ENCODE measurements at places on chromosomes 2 and 18.

- peak; percentile 38 for DNase-seq
Observed at GRCh38 chr2:143928613-143929012, 591.3 kb downstream of the ZEB2 start.

DNA sequence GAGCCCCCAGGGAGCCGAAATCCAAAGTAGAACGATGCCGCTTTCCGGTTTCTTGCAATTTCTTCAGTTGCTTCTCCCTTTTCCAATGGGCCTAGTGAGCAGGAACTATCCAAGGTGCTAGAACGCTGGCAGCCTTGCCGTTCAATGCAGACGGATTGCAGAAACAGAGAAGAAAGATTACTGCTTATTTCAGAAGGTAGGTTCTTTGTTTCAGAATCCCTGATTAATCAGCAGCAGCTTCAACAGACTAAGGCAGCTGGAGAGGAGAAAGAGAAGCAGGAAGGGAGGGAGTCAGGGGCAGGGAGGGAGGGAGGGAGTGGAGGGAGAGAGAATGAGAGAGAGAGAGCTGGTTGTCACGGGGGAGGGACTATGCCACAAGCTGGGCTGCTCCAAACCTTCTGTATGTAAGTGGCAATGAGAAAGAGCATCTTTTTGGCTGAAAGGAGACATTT is 576 bp downstream of the NYAP2 start:
- peak; percentile 35 for DNase-seq

- no peak for DNase-seq
Observed at GRCh38 chr2:73704285-73704684, 32.9 kb downstream of the TPRKB start.

GRCh38 chr2:238659231-238659630 is 188.7 kb upstream of the TWIST2 start:
- no peak for DNase-seq

- DNase-seq = no peak
Observed at GRCh38 chr18:45044787-45045186, 364.1 kb downstream of the SETBP1 start.

DNA sequence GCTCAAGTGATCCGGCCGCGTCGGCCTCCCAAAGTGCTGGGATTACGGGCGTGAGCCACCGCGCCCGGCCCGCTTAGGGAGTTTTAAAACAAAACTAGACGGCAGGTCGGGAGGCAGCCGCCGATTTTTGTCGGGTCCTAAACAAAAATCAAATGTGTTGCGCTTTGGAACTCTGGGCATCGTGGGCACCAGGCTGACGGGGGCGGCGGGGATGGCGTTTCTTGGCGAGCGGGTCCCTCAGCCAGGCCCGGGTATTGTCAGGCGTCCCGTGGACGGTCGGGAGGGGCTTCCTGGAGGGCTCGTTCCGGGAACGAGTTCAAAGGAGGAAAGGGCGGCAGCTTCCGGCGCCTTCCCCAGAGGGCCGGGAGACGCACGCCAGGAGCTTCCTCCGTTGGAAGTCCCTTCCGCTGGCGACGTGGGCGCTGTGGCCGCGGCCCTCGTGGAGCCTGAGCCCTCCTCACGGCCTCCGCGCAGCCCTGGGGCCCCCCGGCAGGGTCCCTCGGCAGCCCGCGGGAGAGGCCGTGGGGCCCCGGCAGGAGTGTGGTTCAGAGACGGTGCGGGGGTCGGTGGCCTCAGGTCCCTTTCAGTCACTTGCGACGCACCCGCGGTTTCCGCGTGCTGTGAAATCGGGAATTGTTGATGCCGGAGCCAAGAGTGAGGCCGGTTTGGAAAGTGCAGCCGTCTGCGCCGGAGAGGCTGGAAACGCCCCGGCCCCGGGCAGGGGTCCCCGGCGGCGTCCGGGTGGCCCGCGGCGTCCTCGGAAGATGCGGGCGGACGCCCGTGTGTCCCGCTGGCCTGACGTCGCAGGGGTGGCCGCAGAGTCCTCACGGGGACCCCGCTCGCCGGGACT is 59.3 kb downstream of the EMILIN2 start:
- no peak for DNase-seq

- DNase-seq = no peak
Observed at GRCh38 chr2:237456200-237456843, 30.7 kb upstream of the MLPH start.

GRCh38 chr2:209619782-209620181 is 151.8 kb upstream of the UNC80 start:
- DNase-seq = no peak

GRCh38 chr2:237196866-237197618 is 111.4 kb downstream of the COPS8 start:
- no peak for DNase-seq

DNA sequence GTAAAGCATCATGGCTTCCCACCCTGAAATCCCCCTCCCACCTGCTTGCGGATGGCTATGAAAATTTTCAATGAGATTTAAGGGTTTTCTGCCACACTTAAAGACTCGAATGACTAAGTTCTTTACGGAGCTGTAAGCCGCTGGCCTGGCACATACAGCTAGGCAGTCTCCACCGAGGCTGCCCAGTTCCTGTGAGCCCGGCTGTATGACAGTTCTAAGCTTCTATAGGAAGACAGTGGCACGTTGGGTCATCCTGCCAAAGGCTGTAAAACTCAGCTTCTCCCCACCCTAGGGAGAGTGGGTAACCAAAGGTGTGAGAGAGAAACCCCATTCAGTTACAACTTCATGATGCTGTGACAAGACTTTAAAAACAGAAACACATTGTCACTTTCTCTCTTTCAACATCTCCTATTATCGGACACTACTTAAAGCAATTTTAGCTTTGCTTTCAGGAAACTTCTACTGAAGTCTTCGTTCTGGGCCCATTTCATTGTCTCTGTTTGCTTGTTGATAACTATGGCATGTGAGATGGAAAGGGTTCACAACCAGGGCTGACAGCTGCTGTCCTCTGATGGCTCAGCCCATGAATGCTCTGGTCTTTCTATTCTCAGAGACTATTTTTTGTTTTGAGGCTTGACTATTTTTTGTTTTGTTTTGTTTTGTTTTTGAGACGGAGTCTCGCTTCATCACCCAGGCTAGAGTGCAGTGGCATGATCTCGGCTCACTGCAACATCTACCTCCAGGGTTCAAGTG is 7.1 kb downstream of the CASP8 start:
- DNase-seq = no peak

GRCh38 chr2:239935789-239936758 is 89.1 kb downstream of the NDUFA10 start:
- no peak for DNase-seq

- DNase-seq = no peak
Observed at GRCh38 chr2:241730671-241731293, 3.6 kb upstream of the D2HGDH start.

DNA sequence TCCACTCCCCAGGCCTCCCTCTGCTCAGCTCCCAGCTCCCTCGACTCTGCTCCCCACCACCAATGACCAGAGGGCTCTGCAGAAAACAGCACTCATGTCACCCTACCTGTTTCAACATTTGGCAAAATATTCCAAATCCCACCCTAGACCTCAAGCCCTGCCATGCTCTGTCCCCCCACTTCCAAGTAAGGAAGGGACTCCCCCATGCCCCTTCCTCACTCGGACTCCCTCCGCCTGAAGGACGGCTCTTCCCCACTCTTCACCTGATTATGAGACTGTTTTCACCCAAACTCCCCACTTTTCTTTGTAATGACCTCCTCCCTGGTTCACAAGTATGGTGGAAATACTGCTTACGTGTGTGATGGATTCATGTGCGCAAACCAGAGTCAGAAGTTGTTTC is 208.4 kb downstream of the MGAT5 start:
- no peak for DNase-seq

GRCh38 chr18:54828986-54829385 is 709 bp downstream of the RAB27B start:
- DNase-seq = no peak

DNA sequence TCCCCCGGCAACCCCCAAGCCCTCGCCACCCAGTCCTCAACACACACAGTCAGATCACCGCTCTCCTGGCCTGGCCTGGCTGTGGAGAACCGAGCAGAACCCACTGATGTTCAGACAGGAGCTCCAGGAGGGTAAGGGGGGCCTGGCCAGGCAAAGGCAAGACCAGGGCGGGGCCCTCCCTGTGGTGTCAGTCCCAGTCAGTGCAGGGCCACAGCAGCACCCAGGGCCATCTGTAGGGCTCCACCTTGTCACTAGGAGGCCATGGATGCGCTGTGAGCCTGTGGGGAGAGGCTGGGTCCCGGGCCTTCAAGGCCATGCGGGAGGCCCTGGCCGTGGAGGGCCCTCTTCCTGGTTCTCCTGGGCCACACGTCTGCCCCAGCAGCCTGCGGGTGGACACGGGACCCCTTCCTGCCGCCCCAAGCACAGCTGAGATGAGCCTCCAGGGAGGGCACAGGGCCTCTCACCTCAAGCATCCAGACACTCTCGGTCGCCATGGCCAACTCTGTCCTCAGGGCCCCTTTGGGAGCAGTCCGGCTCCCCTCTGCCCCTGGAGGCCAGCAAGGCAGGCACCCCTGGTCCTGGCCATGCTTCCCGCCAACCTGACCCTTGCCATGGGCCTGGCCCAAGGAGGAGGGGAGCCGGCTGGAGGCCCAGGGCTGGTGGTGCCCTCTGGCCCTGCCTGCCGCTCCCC is 2.0 kb downstream of the ANO7 start:
- no peak for DNase-seq

DNA sequence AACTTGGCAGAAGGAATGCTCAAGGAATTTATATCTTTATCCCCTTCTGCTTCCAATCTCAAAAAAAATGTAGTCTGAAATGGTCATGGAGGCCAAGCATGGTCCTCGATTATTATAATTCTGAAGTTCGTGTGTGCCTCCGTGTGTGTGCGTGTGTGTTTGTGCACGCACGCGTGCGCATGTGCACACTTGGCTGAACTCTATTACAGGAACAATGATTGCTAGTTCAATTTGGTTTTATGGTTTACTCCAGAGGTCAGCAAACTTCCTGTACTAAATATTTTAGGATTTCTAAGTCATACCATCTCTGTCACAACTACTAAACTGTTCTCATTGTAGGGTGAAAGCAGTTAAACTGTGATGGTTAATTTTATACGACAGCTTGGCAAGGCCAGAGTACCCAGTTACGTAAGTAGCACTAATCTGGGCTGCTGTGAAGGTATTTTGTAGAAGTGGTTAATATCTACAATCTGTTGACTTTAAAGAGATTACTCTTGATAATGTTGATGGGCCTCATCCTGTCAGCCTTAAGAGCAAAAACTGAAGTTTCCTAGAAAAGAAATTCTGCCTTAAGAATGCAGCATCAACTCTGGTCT is 5.8 kb upstream of the MARCHF7 start:
- no peak for DNase-seq

DNA sequence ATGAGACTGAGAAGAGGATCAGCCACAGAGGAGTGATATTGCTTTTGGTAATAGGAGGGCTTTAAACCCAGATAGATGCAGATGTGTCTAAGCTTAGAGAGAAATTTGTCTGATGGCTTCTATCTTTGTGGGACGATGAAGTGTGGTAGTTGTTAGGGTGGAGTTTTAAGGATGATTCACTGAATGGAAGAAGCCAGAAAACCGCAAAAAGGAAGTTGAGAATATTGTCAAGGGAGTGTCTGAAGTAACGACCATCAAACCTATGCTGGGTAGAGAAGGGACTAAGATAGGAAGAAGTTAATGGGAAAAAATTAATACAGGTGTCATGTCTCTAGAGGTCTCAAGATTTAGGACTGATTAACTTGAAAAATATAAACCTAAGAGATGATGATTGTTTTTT is 195.6 kb upstream of the MC4R start:
- DNase-seq = no peak

GRCh38 chr18:45568017-45568416 is 47.3 kb upstream of the SLC14A2 start:
- DNase-seq = no peak

DNA sequence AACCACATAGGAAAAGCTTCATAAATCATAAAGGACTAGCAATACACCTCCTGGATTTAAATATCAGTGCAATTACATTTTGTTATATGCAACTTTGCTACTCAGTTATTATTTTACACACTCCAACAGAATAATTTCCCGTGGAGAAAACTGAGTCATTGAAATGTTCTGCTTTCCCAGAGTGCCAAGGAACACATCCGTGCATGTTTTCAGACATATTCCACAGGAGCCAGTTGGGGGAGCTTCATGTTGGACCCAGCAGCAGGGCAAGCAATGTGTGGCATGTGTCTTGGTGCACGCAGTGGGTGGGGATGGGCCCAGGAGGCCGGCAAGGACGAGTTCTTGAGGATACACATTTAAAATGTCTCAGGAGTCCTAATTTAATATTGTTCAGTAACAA is 14.4 kb upstream of the SMIM21 start:
- no peak for DNase-seq

- no peak for DNase-seq
Observed at GRCh38 chr2:241007880-241008710, 9.7 kb downstream of the SNED1 start.

GRCh38 chr2:72150861-72151356 is 3.2 kb upstream of the CYP26B1 start:
- DNase-seq = no peak

DNA sequence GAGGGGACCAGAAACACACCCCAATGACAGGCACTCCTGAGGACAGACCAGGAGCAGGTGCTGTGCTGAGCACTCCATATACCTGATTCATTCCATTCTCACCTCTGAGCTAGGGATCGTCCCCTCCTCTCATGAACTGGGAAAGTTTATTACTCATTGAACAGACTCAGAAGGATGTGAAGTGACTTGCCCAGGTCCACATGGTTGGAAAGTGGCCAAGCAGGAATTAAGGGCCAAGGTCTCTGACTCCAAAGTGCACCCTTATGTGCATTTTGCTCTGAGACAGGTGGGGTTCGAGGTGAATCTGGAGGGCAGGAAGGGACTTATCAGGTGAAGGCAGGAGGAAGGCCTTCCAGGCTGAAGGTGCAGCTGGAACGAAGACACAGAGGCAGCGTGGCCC is 25.1 kb upstream of the PLB1 start:
- DNase-seq = no peak

GRCh38 chr18:63799189-63799588 is 24.0 kb downstream of the SERPINB7 start:
- DNase-seq = no peak

DNA sequence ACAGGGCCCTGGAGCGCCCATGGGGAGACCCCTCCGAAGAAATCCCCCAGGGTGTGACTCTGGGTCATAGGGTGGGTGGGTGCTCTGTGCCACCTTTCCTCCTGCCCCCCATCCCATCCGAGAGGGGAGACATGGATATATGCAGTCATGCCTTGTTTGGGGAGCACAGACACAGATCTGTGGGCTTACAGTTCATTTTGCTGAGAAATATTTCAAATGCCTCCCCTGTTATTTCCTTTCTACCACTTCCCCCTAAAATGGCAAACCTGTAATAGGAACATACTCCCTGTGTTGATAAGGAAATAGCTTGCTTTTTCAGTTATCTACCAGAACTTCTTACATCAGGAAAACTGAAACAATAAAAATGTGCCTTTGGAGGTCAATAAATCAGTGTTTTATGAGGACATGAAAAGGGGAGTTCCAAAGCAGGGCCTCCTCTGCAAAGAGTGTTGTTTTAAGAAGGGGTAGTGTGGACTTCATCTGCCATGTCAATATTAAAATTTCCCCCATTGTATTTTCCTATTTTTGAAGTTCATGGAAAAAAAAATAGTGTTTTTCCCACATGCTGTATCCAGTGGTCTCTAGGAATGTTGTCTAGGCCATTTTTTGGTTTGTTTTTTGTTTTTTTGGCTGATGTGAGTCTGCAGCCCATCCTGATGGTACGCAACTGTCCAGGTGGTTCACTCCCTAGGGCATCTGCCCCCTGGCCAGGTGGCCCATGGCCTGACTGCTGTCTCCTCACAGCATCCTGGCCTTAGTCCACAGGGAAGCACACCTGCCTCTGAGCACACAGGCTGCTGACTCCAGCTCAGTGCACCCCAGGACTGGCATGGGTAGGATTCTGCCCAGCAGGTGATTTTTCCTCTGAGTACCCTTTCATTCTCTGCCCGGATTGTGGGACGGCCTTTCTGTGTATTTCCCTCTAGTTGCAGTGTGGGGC is 3.7 kb downstream of the TNFRSF11A start:
- no peak for DNase-seq

Data from right renal pelvis (tissue), 4 donors.